NCI-H1048 (cell line): ENCODE measurements at places on chromosomes 12 and 14.

- no peak for DNase-seq
Observed at GRCh38 chr12:54933376-54933775, 51.2 kb downstream of the TESPA1 start.

GRCh38 chr12:2064071-2064507 lies 11.3 kb downstream of the CACNA1C start:
- DNase-seq = no peak

DNA sequence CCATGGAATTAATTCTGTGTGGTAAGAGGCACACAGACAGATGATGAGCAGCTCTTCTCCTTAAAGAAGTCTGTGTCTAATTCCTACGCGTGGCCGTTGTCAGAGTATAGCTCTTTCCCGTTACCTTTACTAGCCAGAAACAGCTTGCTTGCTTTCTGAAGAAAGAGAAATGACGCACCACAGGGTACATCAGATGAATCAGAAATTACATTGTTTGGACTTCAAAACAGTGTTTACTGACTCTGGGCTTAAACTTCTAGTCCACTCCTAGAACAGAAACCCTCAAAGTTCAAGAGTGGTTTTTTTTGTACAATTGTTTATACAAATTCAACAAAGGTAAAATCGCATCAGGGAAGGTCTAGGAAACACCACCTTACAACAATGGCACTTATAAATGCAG lies 29.0 kb downstream of the RNF34 start:
- DNase-seq = no peak

- no peak for DNase-seq
Observed at GRCh38 chr12:110012137-110012536, 12.9 kb downstream of the ANKRD13A start.

- no peak for DNase-seq
Observed at GRCh38 chr12:66025477-66025876, 105.1 kb downstream of the LLPH start.

GRCh38 chr14:64340560-64341196 lies 46.5 kb upstream of the ESR2 start:
- DNase-seq = no peak

DNA sequence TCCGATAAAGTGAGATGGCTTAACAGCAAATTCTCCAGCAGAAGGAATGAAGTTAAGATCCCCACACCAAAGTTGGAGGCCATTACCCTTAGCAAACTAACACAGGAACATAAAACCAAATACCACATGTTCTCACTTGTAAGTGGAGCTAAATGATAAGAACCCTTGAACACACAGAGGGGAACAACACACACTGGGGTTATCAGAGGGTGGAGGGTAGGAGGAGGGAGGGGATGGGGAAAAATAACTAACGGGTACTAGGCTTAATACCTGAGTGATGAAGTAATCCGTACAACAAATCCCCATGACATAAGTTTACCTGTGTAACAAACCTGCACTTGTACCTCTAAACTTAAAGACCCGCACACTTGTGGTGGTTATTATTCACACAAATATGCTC lies 240.4 kb upstream of the NAV3 start:
- no peak for DNase-seq

DNA sequence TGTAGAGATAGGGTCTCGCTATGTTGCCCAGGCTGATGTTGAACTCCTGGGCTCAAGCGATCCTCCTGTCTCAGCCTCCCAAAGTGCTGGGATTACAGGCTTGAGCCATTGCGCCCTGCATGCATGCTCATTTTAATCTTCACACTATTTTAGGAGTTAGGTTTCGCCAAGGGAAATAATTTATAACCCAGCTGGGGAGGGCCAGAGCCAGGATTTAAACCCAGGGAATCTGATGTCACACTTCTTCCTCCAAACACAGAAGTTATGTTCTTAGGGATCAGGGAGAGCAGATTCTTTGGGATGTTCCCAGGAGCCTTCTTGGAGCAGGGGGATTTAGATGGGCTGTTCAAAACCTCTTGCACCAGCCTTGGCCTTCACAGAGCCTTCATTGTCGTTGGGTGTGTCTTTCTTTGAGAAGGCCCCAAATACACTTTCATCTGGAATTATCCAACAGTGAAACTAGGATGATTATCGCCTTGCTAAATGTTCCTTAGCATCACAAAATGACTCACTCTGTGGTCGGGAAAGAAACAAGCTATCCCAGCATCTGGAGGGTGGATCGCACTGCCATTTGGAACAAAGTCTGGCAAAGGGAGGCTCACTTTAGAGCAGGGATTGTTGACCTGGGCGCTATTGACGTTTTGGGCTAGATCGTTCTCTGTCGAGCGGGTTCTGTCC lies 8.2 kb upstream of the PPP1CC start:
- no peak for DNase-seq

DNA sequence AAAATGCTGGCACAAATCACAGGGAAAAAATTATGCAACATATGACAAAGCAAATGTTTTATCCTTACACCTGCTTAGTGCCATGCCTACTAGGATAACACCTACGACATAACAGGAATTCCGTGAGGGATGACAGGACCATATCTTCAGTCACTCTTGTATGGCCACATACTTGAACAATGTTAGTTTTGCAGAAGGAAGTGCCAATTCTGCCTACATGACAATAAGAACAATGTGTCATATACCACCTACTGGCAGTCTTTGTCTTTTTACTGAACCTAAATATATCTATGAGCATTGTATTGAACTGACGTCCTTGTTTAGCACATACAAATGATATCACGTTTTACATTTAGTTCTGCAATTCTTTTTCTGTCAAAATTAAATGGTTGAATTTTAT lies 234.0 kb downstream of the ADAMTS20 start:
- no peak for DNase-seq

- no peak for DNase-seq
Observed at GRCh38 chr12:9794484-9795093, 32.7 kb upstream of the KLRF1 start.

DNA sequence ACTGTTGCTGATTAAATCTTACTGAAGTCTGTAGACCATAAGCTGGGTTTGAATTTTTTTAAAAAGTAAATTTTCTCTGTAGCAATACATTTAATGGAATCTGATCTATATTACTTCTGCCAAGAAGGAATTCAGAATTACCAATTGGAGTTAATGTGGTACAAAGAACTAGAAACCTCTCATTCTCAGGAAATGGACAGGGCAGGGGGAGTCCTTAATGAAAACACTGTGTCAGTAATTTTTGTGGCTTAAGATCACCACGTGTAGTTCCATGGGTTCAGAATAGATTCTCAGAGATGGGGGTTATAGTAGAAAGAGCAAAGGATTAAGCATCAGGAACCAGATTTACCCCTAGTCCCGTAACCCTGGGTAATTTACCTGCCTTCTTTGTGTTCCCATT lies 30.3 kb downstream of the FBXL14 start:
- no peak for DNase-seq

DNA sequence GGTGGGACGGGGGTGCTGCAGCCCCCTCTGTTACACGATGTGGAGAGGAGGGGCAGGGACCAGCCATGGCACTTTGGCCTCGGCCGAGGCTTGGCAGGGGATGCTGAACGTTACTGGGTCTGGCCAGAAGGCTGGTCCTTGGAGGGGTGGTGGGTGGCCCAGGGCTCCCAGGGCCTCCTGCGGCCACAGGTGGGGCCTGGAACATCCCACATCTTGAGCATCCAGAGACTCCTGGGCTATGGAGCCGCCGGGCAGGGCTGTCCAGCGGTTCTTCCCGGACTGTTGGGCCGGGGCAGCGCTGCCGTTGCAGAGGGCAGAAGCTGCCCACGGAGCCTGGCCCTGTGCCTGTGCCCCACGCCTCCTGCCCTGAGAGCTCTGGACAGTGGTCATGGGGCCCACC lies 15.9 kb downstream of the KIF26A start:
- no peak for DNase-seq

DNA sequence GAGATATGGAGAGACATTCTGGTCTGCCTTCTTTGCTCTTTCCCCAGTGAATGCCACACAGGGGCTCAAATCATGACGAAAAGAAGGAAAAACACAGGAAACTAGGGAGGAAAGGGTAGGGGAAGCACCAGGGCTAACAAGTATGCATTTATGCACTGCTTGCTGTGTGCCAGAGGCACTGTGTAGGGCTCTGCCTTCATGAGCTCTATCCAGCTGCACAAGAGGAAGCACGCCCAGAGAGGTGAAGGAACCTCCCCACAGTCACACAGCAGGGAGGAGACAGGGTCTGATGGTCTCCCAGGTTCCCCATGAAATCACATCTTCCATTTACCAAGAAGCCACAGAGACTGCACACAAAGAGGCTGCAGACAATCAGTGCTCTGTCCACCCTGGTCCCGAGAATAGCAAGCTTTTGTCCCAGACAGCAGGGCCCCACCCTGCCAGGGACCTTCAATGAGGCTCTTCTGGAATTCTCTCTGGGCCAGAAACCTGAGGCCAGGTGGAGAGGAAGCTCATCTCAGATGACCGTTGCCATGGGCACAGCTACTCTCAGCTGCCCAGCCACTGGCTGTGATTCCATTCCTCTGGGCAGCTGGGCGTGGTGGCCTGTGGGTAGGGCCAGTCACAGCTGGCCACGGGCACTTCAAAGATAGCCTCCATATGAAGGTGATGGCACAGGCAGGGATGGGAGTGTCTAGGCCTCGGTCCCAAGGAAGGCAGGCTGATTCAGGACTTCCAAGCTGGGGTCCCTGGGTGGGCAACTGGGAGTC lies 7.3 kb upstream of the TRPV4 start:
- DNase-seq = no peak

- DNase-seq = no peak
Observed at GRCh38 chr14:49527221-49527620, 59.0 kb downstream of the RPS29 start.

DNA sequence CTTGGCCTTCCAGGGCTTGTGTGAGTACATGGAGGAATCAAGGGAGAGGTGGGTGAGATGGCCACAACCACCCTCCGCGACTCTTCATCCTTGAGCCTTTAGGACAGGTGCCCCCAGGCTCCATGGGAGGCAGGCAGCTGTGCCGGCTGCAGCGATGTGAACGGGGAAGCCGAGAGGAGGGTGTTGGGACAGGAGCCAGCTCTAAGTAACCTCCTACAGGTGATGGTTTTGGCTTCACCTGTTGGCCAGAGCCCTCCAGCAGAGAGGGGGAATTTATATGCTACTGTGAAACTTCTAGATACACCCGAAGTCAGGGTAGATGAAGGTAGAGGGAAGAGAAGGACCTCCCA lies 132.2 kb upstream of the HIF1A start:
- DNase-seq = no peak

- DNase-seq = no peak
Observed at GRCh38 chr14:102246071-102246470, 58.9 kb downstream of the MOK start.

- no peak for DNase-seq
Observed at GRCh38 chr12:56241424-56242303, 11.8 kb downstream of the SLC39A5 start.

DNA sequence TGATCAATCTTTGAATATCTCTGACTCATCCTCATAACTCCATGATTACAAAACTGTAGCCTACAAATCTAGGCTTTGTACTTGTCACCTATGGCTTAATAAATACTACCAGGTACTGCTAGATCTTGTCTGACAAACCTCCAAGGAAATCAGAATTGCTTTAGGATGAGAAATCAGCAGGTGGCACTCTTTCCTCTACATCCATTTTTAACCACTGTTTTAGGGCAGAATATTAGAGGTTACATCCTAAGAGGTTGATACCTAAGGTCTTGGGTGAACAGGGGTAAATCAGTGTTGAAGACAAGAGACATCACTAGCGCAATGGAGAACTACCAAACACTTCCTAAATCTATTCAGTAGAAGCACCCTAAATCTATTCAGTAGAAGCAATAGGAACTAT lies 63.1 kb upstream of the SOX5 start:
- DNase-seq = no peak

- peak; percentile 4 for DNase-seq
Observed at GRCh38 chr12:23055004-23055403, 430.0 kb downstream of the ETNK1 start.

DNA sequence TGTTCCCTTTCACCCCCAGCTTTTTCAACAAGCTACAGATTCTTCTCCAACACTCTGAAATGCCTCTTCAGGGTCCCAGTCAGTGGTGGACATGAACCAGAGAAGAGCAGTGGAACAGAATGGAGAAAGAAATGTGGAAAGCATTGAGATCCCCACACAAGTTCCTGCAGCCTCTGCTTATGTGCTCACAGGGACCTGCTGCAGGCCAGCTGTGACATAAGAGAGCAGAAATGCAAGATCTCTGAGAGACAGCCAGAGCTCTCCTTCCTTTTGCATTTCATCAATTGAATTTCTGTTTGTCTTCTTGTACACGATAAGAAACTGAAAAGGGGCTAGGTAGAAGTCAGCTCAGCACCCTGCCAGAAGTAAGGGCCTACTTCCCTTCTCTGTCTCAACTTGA lies 6.2 kb downstream of the MDM1 start:
- DNase-seq = no peak

- no peak for DNase-seq
Observed at GRCh38 chr14:60812987-60813386, 78.4 kb downstream of the MNAT1 start.
